DMS79 treated with DMSO at 0.1 percent for 48 hours (cell line): ENCODE measurements at places on chromosomes 2 and 18.

DNA sequence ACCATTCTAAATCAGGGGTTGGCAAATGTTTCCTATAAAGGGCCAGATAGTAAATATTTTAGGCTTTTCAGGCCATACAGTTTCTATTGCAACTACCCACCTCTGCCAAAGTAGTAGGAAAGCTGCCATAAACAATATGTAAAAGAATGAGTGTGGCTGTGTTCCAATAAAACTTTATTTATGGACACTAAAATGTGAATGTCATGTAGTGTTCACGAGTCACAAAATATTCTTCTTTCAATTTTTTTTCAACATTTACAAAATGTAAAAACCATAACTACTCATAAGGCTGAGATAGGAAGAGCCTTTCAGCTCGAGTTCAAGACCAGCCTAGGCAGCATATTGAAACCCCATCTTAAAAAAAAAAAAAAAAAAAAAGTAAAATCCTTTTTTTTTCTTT lies 13.4 kb downstream of the KCNG3 start:
- no peak for DNase-seq

GRCh38 chr18:21760321-21760720 lies 19.7 kb downstream of the MIB1 start:
- DNase-seq = no peak

DNA sequence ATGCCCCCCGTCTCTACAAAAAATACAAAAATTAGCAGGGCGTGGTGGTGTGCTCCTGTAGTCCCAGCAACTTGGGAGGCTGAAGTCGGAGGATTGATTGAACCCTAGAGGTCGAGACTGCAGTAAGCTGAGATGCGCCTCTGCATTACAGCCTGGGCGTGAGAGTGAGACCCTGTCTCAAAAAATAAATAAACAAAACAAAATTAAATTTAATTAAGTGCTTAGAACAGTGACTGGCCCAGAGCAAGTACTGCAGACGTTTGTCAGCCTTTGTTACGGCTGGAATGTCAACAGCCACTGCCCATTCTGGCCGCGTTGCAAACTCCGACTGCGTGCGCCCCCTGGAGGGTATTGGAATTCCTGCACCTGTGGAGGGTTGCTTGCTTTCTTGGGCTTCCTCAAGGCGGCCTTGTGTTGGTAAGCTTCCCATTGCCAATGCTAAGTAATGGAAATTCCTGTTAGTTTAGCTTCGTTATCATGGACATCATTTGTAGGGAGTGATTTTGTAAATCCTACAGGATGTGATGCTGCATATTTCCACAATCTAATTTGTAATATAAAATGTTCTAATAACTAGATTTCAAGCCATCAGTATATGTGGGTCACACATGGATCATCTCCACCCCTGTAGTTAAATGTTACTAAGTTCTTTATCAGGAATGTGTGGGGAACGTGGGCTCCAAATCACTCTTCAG lies 15.9 kb upstream of the ATP6V1B1 start:
- no peak for DNase-seq

DNA sequence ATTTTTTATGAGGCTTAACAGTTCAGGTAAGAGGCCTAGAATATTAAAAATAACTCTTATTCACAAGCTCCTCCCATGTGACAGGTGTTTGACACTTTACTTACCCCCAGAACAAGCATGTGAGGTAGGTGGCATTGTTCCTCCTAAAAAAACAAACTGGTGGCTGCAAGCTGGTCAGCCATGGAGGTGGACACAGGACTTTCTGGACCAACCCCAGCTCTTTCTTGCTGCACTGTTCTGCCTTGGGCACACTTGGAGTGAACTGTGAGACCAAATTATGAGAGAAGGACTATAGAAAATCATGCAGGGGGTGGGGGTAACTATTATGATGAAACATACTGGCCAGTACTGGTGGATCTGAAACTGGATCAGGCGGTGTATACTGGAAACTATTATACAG lies 56.6 kb downstream of the PTPRM start:
- no peak for DNase-seq

DNA sequence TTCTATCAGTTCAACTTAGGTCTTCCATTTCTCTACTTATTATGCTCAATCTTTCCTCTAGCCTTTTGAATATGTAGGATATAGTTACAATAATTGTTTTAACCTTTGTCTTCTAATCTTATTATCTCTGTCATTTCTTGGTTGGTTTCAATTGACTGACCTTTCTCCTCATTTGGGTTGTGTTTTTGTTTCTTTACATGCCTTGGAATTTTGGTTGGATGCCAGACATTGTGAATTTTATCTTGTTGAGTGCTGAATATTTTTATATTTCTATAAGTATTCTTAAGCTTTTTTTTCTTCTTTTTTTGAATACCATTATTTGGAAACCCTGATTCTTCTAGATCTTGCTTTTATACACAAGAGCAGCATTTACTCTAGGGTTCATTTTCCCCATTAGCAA lies 30.7 kb upstream of the TMEM247 start:
- no peak for DNase-seq
